ENCODE measurements at places on chromosomes 12 and 14.

GRCh38 chr14:92958373-92959188 is 35.6 kb downstream of the CHGA start:
- peak; percentile 84 for DNase-seq

DNA sequence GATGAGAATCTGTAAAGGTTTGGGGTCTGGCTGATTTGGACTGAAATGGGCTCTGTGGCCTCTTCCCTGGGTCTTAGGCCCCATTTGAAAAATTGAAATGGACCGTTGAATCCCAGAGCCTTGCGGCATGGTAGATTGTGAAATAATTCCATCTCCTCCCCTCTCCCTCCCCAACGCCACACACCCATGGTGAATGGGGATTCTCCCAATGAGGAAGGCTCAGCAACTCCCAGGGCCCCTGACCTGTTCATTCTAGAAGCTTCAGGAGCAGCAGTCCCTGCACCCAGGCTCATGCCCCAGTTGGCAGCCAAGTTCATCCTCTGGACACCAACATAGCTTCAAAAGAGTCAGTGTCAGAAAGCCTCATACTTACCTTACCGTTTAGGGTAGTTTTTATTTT is 217.4 kb downstream of the ZFP36L1 start:
- DNase-seq: no peak

DNA sequence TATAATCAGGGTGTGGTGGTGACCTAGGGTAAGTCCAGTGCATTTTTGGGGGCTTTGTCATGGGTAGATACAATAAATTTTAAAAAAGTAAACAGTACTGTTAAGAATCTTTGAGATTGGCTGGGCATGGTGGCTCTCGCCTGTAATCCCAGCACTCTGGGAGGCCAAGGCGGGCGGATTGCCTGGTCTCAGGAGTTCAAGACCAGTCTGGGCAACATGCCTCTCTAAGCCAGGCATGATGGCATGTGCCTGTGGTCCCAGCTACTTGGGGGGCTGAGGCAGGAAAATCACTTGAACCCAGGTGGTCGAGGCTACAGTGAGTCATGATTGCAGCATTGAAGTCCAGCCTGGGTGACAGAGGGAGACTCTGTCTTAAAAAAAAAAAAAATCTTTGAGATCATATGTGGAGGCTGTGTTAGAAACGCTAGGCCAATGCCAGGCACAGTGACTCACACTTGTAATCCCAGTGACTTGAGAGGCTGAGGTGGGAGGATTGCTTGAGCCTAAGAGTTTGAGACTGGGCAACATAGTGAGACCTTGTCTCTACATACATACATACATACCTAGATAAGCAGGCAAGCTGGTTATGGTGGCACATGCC is 67.7 kb downstream of the PRKCH start:
- DNase-seq: no peak

DNA sequence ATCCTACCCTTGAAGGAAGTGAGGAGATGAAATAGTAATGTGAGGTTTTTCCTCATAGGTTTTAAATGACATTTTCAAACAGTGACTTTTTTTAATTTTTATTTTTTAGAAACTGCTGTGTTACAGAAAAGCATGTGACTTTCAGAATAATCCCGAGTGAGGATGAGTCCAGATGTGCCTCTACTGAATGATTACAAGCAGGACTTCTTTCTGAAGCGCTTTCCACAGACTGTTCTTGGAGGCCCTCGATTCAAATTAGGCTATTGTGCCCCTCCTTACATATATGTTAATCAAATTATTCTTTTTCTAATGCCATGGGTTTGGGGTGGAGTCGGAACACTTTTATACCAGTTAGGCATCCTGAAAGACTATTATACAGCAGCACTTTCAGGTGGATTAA is 15.8 kb downstream of the PCNX4 start:
- no peak for DNase-seq
